T-helper 1 cell (primary cell): ENCODE measurements at places on chromosomes 5 and 9.

- DNase-seq: peak; percentile 82
Observed at GRCh38 chr9:36144309-36145232, 8.0 kb downstream of the GLIPR2 start.

- DNase-seq: no peak
Observed at GRCh38 chr9:137672907-137673791, 54.3 kb downstream of the EHMT1 start.

- no peak for DNase-seq
Observed at GRCh38 chr9:18138656-18139055, 335.3 kb upstream of the ADAMTSL1 start.

DNA sequence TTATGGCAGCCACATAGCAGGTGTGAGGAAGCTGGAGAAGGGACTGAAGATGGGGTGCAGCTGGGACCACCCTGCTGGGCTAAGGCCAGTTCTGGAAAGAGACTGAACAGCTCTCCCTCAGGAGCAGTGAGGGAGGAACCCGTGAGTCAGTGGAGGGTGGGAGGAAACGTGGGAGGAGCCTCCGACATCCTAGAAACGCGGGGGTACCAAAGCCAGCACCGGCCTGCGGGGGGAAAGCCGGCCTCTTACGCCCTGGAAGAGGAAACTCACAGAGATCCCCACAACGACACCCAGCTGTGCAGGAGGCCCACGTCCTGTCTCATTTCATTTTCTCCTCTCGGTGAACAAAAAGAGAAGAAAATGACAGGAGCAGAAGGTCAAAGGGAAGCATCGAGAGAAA, 185.8 kb upstream of the IRX4 start:
- no peak for DNase-seq

DNA sequence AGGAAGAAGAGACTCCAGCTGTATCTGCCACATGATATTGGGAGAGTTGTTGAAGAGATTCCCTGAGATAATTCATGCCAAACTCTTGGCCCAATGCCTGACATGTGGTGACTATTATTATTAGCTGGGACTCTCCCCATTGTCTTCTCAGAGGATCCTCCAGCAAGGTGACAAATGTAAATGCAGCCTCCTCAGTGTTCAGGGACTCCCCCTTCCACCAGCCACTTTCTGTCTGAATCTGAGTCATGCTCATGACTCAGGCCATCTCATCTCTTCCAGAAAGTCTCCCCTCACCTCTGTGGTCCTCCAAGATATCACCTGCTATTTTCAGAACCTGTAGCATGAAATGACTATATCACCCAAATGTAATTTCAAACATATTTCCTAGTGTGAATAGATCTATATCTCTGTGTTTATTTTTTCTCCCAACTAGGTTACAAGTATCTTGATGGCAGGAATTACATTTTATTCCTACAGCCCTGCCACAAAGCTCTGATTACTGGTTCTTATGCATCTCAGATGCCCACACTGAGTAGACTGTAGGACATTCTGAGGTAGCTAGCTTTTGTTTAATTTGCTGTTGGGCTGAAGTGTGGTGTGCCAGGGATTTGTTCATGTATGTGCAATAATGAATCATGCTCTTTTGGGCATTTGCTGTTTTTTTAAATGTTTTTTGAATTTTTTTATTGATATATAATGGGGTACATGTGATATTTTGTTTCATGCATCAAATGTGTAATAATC, 126.6 kb upstream of the IL12B start:
- DNase-seq: no peak

- no peak for DNase-seq
Observed at GRCh38 chr5:178547052-178547666, 43.0 kb downstream of the COL23A1 start.

- DNase-seq: no peak
Observed at GRCh38 chr9:130237763-130238524, 27.6 kb upstream of the HMCN2 start.

DNA sequence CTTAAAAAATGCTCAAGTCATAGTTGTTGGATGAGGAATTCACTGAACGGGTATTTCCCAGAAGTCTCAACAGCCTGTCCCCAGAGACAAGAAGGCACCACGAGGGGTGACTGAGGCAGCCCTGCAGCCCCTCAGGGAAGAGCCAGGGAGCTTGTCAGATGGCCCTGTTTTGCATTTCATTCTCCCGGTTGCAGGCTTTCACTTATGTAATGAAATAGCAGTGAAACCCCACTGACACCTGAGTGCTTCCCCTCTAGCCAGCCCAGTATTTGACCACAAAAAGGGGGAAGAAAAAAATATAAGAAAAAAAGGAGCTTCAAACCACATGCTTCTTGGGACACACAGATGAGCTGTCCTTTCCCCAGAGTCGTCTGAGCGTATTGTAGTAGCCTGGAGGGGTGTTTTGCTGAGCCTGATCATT, 75.3 kb upstream of the IL12B start:
- DNase-seq: no peak

DNA sequence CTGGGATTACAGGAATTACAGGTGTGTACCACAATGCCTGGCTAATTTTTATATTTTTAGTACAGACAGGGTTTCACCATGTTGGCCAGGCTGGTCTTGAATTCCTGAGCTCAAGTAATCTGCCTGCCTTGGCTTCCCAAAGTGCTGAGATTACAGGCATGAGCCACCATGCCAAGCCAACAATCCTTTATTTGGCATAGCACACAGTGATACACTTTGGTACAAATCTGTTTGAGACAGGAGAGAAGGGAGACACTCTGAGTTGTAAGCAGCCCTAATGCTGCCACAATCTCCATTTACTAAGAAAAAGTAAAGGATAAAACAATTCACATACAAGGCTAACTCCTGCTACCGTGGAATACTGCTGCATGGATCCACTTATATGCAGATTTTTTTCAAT, 177.8 kb downstream of the RAPGEF6 start:
- no peak for DNase-seq
